Activated CD4-positive, alpha-beta T cell treated with anti-CD3 and anti-CD28 coated beads, Interleukin-2, Interleukin-6, amounts not matched to agents 100 ng/mL and 50 ng/mL, durations not matched to agents 16 hours and 8 hours (primary cell): ENCODE measurements at places on chromosomes 5 and 9.

GRCh38 chr5:133234273-133234672 lies 182.5 kb downstream of the HSPA4 start:
- no peak for DNase-seq

GRCh38 chr5:74257060-74257527 lies 383.4 kb downstream of the ENC1 start:
- DNase-seq = no peak

DNA sequence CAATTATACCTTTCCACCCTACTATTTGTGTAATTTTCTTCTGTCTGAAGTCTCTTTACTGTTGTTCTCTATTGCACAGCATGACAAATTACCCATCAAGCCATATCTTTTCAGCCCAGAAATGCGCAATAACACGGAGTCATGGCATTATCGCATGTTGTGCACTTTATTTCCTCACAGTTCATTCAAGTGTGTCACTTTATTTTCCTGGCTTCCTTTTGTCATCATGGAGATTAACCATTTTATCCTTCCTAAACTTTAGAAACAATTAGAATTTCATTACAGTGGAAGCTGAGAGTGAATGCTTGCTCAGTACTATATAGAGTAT lies 41.3 kb upstream of the MEF2C start:
- no peak for DNase-seq

- no peak for DNase-seq
These were observed 417.0 kb downstream of the ARHGEF28 start for GRCh38 chr5:74042959-74043358.

DNA sequence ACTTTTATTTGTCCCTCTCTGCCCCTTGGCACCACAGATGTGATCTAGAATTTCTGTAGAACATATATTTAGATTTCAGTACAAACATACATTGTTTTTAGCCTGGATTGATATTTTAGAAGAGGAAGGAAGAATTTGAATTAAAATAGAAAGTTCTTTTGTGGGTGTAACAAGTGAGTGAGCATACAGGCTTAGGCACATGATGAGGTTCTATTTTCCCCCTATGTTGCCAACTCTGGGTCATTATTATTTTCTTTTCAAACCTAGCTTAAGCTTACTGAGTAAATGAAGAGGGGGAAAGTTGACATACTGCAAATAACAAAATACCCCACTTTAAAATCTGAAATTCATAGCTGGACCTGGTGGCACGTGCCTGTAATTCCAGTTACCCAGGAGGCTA lies 102.9 kb downstream of the GCNT1 start:
- DNase-seq = no peak

DNA sequence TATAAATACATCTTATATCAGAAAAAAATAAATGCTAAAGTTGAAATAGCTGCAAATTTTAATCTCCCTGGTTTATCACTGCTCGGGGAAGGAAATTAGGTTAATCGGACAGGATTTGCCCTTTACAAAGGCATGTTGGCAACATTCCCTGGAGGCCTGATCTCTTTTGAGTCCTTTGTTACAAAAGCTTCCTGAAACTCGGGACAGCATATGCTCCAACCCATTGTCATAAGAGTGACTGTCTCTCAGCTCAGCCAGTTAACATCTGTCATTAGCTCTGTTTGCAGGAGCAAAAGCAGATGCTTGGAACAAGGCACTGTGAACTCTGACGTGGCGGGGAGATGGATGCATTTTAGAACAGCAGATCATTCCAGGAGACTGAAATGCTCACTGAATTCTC lies 80.6 kb downstream of the MYO10 start:
- DNase-seq = no peak

DNA sequence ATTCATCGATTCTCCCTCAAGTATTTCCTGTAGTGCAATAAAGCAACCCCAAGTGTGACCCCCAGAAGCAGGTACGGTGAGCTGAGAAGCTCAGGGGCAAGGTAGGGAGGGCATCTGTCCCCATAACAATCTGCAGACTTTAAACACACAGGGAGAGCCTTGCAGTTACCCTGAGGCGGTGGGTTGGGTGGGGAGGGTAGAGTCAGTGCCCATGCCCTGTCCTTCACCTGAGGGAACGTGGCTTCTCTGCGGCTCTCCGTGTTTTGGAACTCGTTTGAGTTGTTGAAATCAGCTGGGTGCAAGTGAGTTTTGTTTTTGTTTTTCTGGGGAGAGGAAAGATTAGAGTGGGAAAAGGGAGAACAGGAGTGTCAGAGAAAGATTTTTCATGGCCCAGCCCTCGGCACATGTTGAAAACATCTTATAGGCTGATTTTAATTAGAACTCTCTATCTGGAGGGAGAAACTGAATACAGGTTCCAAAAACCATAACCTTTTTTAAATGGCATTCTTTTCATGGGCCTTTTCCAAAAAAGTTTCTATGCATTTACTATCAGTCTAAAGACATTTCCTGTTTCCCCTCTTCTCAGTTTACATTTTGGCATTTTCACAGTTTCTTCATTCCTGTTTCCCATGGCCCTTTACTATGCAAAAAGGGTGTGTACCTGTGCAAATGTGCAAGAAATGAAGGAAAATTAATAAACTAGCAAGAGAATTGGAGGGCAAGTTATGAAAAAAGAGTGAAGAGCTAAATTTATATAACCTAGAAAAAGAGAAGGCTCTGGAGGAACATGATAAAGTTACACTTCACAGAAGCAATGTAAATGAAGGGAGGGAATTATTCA lies 266.5 kb upstream of the VLDLR start:
- DNase-seq = no peak

GRCh38 chr9:111232997-111233790 lies 96.8 kb downstream of the OR2K2 start:
- DNase-seq = no peak

- DNase-seq = no peak
These were observed 2.4 kb upstream of the OR1K1 start for GRCh38 chr9:122797316-122798063.
